ENCODE measurements at places on chromosomes 7 and 10. TPM values are rescaled to one million over a fixed set of nuclear protein-coding genes. Genes with fewer than 3 reads are reported as not detected.

The TRIL gene
- not detected for polyA plus RNA-seq

The CNTNAP2 gene
- polyA plus RNA-seq = 0.59 TPM

The TMEM229A gene
- not detected for polyA plus RNA-seq

The HTR7 gene
- polyA plus RNA-seq = 0.16 TPM

The CUEDC2 gene
- 49.4 TPM for polyA plus RNA-seq

The PSAP gene
- 206 TPM for polyA plus RNA-seq

GRCh38 chr7:93949423-93949822 is 27.9 kb downstream of the GNG11 start:
- DNase-seq = no peak

DNA sequence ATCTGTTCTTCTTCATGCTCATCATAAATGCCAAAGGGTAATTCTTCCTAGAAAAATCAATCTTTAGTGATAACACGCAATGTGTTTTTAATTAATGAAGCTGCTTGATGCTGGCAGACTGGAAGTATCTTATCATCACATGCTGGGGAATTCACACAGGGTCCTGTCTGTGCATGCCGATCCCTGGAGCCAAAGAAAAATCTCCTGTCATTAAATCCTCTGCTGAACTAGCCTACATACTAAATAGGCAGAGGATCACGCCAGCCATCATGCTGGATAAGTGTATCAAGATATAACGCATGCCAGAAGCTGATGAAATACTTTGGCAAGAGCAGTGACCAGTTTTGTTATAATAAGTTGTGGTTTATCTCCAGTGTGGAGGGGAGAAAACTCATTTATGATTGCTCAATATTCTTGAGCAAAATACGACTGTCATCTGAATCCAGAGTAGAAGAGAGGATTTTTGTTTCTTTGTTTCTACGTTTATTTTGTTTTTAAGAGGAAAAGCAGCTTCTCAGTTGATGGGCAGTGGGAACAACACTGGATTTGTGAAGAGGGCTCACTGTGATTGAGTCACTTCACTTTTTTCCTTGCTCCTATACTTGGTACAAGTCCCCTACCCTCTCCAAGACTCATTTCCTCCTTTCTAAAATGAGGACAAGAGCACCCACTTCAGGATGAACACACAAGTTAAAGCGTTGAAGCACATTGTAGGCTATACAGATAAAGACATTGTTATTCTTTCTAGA is 649.1 kb downstream of the TNS3 start:
- no peak for DNase-seq

GRCh38 chr10:18230794-18231193 is 90.6 kb downstream of the CACNB2 start:
- DNase-seq = no peak

GRCh38 chr7:155811895-155812761 is at the start of gene SHH:
SHH (minus strand) TSS chr7:155812463; CDS start chr7:155812122, 341 bp downstream.
- no peak for DNase-seq

DNA sequence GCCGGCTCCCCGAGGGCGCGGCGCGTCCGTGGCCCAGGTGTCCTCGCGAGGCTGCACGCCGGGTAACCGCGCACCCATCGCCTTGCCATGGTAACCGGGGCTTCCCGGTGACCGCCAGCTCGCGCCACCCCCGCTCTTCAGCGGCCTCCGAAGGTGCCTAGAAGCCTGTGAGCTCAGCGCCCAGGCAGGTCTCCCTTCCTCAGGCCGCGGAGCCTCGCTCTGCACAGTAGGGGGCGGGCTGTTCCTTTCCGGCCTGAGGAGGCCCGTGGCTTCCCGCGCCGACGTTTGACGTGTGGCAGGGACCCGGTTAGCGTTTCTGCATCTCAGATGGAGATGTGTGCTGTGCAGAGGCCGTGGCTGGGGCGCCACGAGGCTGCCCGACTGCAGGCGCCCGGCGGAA is 117.1 kb downstream of the DYNC2I1 start:
- DNase-seq = peak; percentile 55

- DNase-seq = no peak
These were observed 671.1 kb upstream of the GRM3 start for GRCh38 chr7:85972504-85973141.

DNA sequence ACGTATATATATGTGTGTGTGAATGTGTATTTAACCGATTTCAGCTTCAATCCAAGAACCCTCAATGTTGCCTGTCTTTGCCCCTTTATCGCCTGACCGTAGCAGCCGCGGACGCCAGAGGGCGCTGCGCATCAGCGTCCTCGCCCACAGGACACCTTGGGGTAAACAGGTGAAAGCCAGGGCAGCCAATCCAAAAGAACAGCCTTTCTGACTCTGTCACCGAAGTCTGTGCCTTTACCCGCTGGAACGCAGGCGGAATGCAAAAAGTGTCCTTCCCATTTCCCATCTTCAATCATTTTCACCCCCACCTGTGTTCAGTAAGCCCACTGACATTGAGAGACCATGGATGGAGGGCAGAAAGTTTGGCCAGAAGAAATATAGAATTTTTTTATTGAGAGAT is 3.6 kb downstream of the NXPH1 start:
- peak; percentile 35 for DNase-seq

- no peak for DNase-seq
These were observed 613 bp downstream of the MAPK8 start for GRCh38 chr10:48306870-48307710.

DNA sequence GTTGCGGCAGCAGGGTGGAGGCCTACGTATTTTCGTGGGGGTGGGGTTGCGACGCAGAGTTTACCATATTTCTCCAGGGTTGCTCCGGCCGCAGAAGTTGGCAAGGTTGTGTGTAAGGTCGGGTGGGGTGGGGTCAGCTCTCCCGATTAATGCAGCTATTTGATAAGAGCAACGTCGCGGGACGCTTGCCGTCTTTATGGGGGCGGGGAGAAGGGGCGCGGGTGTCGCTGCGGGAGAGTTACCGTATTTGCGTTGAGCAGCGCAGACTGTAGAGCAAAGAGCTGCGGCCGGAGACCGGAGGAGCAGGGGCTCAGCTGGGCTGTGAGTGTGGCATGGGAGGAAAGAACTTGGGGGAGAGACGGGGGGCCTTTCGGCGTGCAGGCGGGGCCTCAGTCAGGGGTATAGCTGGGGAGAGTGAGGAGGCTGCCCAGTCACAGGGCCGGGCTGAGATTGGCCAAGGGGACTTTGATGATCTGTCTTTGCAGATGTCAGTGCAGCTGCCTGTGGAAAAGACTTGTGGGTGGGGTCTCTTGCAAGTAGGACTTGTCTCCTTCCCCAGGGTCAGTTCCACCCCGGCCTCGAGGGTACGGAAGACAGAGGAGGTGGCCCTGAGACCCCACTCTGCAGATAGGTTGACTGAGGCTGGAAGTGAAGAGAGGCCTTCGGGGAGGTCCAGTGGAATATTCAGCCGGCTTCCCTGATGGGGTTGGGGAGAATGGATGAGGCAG is 26.6 kb downstream of the ZNF775 start:
- DNase-seq = no peak

GRCh38 chr7:69534461-69535041 is 63.7 kb upstream of the AUTS2 start:
- DNase-seq = no peak

GRCh38 chr10:14254368-14254767 is 76.4 kb downstream of the FRMD4A start:
- no peak for DNase-seq

GRCh38 chr7:142873281-142873784 is 12.2 kb downstream of the TRPV6 start:
- DNase-seq = peak; percentile 32

DNA sequence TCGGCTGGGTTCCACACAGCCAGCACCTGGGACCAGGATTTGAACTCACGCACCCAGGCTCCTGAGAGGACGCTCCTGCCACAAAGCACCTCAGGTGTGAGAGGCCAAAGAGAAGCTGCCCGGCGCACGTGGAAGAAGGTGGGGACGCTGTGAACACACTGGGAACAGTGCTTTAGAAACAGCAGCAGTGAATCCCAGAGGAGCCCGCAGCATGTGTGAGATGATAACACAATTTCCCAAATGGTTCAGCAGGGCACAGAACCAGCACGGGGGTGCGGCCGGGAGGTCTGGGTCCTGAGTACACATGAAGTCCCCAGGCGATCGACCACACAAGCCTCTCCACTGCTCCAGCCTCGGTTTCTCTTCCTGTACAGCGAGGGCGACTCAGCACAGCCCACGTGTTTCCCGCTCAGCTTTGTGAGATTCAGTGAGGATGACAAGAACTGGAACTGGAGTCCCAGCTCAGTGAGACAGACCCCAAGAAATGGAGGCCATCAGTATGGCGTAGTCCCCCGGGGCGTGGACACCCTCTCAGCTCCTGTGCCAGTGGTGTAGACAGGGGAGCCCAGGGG is 188.3 kb downstream of the MAD1L1 start:
- DNase-seq = no peak

GRCh38 chr7:54409917-54410316 is 132.3 kb upstream of the VSTM2A start:
- no peak for DNase-seq

GRCh38 chr7:124996778-124997177 is 67.2 kb upstream of the POT1 start:
- no peak for DNase-seq

DNA sequence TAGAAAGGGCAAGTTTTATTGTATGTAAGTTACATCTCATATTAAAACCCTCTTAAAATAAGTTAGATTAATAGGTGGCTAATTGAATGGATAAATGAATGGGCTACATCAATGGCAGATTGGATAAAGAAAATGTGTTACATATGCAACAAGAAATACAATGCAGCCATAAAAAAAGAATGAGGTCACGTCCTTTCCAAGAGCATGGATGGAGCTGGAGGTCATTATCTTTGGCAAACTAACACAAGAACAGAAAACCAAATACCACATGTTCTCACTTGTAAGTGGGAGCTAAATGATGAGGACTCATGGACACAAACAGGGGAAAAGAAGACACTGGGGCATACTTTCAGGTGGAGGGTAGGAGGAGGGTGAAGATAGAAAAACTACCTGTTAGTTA is 182.2 kb upstream of the GNAI1 start:
- no peak for DNase-seq

- no peak for DNase-seq
These were observed 83.9 kb upstream of the RSU1 start for GRCh38 chr10:16901106-16901505.

DNA sequence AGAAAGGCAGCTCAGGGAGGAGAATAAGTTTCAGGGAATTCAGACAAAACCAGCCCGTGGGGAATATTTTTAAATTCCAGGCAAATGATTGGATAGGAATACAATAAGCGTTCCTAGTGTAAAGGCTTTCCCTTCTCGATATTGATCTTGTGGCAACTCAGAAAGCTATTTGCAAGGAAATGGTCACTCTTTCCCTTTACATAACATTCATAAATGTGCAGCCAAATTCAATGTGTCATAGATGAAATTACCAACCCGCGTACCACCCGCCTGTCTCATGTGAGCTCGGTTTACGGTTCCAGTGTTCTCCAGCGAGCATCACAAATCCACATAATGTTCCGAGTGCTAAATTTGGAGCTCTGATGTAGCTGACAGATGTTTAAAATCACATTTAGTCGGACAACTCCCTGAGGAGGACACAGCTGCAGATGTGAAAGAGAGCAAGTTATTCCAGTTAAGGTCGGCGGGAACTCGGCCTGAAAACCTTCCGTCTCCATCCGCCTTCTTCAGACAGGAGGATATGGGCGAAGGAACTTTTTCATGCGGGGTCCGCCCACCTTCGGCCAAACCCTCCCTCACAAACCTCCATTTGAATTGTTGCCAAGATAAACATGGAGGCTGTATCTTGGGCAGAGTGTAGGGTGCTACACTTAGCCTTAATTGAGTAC is 327.0 kb downstream of the RNLS start:
- DNase-seq = no peak

DNA sequence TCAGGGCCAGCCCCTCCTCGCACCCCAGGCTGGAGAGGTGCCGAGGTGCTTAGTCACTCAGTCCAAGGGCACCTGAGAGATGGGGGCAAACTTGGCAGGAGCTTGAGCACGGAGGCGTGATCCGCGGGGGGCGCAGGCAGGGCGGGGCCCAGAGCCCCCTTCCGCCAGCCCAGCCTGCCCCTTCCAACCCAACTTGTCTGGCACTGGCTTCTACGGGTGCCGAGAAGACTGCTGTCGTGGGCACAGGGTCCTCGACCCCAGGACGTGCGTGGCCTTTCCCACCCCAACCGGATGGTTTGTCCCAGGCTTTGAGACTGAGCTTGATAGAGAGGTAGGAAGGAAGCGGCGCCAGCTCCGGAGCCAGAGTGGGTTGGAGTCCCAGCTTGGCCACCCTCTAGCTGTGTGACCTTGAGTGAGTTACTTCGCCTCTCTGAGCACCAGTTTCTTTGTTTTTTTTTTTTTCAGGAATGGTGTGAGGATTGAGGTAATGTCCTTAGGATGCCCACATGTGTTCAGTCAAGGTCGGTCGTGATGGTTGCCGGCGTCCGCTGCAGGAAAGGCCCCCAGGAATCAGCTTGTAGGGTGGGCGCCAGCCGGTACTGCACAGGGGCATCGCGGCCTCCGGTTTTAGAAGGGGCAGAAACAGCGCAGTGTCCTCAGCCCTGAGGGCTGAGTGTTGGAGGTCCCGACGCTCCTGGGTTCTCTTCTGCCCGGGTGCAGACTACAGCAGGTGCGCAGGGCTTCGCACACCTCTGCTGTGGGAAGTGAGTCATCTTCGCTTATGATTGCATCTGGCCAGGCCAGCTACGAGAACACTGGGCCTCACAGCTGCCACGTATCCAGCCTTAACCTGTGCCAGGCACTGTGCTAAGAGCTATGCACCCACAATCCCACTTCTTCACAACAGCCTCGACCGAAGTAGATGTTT is 28.6 kb upstream of the VAX1 start:
- DNase-seq = peak; percentile 9

GRCh38 chr10:5334196-5334880 is 30.4 kb upstream of the UCN3 start:
- no peak for DNase-seq

- no peak for DNase-seq
These were observed 71.6 kb upstream of the ZNF746 start for GRCh38 chr7:149569025-149569725.
